ENCODE measurements at places on chromosomes 4 and X.

DNA sequence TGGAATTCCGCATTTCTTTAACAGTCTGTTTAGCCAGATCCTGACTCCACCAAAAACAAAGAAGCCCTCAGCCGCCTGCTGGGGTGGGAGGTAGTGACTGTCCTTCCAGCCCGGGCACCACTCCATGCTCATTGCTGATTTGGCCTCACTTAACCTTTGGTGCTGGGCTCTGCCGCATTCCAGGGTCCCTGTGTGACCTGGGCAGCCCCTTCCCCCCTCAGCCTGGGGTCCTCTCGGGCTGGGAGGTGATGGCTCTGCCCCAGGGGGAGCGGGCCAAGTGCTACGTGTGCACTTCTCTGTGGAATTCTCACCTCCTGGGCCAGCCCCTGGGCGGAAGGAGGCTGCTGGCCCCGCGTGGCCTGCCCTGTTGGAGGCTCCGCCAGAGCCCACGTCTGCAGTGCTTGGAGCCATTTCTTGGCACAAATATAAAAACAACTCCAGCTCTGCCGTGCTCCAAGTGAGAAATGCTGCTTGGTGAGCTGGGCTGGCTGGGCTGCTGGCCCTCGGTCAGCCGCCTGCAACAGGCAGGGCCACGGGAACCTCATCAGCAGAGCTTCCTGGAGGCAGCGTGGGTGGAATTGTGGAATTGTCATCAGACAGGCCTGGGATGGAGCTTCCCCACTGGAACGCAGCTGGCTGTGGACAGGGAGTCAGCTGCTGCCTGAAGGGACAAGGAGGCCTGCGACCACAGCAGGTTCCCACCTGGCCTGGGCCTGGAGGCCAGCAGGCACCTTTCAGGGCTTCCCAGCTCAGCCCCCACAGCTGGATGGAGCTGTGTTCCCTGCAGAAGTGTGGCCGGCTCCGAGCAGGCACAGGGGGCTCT lies 66.0 kb downstream of the TRMT44 start:
- no peak for DNase-seq

DNA sequence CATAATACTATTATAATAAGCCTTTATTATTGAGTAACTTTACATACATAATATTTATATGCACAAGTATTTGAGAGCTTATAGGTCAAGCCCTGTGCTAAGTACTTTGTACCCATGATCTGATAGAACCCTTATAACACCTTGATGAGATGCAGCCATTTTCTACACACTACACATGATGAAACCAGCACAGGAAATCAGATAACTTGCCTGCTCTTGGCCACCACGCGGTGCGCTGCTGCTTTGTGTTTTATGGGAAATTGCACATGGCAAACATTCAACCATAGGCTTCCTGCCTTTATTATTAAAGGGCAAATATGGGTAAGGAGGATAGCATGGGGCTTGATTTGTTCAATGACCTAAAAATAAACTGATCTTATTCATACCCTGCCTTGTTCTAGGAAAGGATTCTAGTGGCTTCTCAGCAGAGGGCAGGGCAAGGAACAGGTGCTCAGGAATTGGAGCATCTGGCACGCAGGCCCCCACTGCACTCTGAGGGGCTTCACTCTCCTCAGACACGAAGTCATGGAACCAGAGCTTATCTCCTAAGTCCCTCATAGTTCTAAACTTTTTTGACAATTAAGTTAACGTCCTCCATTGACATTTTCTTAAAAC lies 31.6 kb upstream of the NAP1L5 start:
- DNase-seq, result no peak

GRCh38 chr4:149993030-149993429 lies 85.2 kb upstream of the DCLK2 start:
- no peak for DNase-seq

GRCh38 chr4:97367878-97368277 lies 775.4 kb downstream of the STPG2 start:
- DNase-seq, result no peak

GRCh38 chrX:41026702-41027078 lies 58.6 kb upstream of the USP9X start:
- DNase-seq, result no peak

DNA sequence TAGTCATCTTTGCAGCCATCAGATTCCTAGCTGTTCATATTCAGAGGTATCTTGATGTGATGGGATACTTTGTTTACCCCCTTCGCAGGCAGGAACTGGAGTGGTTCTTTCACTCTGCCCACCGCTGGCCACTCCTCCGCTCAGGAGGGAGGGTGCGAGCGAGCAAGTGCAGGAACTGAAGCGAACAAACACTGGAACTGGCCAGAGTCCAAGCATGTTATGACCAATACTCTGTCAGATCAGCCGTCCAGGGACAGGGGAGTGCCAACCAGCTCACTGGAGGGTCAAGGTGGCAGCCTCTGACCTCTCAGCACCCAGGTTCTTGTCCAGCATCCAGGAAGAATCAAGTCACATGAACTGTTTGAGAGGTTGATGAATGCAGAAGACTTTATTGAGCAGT lies 18.0 kb upstream of the MANBA start:
- no peak for DNase-seq

- no peak for DNase-seq
These were observed 483.1 kb downstream of the BCOR start for GRCh38 chrX:39614680-39614998.

DNA sequence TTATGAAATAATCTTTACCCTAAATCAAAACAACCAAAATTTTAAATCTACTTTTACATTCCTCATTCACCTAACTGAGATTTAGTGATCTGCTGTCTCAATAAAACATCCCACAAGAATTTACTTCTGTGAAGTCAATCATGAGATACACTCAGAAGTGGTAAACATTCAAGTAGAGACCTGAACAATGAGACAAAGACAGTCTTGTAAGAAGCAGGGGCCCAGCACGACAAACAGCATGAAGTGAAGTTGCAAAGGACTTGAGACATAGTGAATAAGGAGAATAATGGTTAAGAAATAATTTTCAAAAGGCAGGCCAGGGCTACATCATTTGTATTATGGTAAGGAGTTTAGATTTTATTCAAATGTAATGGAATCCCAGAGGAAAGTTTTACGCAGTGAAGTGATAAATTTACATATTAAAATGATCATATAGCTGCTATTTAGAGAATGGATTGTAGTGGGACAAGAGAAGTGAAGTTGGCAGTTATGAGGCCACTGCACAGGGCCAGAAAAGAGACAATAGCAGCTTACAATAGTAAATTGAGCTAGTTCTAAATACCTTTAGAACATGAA lies 101.9 kb downstream of the MAB21L2 start:
- DNase-seq, result no peak

DNA sequence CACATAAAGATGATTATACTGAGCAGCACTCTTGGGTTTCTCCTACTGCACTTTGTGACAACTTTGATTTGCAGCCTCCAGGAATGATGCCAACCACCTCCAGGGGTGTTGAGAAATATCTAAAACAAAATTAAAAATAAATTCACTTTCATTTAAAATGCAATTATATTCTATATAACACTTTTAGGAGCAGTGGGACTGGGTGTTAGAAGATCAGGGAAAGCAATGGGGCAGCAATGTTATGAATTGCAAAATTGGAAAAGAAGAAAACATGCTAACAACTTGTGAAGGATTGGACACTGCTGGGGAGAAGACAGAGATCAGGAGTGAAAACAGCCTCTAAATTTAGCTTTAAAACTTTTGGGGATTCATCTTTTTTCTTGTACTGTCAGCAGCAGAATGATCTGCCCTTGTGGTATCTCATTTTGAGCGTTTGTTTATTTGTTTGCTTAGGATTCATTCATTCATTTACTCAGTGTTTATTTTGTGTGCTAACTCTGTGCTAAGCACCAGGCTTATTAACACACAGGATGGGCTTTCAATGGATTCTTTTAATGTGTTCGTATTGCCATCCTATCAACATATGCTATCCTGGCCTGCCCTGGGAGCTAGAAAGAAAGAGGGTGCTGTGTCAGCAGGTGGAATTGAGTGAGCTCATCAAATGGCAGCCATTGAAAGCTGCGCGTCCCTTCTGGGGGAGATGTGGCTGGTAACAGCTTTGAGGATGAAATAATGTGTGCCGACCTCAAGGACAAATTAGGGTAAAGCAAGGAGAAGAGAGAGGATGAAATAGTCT lies 96.5 kb downstream of the FRMPD4 start:
- no peak for DNase-seq

DNA sequence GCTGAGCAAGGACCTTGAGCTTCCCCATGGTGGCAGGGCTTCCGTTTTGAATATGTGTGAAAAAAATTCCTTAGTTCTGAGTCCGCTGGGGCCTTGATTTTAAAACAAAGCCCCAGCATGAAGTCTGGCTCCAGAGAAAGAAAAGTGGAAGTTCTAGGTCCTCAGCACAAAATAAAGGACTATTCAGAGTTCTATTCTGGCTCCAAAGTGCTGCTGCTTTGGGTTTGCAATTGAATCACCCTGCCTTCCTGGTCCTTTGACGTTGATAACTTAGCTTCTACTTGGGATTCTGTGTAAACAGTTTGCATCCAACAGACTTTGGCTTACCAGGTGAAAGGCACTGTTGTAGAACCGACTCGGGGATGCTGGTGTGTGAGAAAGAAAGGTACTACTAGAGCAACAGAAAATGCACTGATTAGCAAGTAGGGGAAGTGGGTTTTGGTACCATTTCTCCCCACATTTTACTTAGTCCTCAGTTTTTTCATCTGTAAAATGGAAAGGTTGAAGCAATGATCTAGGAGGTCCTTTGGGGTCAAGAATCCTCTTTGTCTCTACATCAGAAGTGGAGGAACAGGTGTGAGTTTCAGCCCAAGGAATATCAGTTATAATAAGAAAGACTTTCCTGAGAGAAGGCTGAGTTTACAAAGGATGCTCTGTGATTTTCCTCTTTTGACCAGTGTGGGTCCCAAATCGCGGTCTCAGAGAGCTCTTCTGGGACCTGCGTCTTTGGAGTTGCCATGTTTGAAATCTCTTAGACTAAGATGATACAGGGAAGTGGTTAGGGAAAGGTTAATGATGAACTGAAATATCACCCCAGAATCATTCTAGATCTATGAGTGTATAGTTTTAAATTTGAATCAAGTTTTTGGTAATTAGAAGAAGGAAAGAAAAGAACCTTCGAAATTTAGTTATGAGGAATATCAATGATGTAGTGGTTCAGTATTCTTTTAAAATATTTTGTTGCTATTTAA lies 28.2 kb downstream of the IGFBP7 start:
- peak; percentile 18 for DNase-seq

DNA sequence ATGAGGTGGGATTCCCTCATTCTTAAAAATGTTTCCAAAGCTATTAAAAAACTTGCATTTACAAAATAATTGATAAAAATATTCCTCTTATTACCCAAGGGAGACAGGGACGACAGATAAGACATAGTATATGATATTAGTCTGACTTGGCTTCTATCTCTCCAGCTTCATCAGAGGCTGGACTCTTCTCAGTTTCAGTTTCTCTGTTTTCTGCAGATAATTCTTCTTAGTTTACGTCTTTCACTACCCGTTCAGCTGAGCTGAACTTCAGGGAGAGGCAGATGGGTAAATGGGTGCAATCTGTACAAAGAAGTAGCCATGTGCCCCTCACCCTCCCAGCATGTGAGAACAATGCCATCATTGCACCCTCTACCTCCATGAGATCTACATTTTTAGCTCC lies 214.0 kb upstream of the SLIT2 start:
- no peak for DNase-seq

- no peak for DNase-seq
These were observed 426 bp upstream of the XIAP start for GRCh38 chrX:123859409-123859845.

- DNase-seq, result no peak
These were observed 73.3 kb downstream of the TAF1 start for GRCh38 chrX:71439420-71439819.

DNA sequence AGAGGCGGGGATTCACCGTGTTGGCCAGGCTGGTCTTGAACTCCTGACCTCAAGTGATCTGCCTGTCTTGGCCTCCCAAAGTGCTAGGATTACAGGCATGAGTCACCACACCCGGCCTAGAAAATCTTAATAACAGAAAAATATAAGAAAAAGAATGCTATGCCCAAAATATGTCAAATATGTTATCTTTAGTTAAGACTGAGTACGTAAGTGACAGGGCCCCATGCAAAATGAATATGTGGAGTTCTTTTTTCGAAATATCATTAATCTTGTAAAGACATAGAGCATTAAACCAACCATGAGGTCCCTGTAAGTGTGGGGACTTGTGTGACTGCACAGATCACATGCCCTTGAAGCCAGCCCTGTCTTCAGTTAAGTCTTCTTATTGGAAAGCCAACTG lies 8.9 kb upstream of the ZNF518B start:
- DNase-seq, result no peak

GRCh38 chrX:129771266-129771995 lies 8.3 kb upstream of the SASH3 start:
- DNase-seq, result no peak

- DNase-seq, result no peak
These were observed 1.3 kb downstream of the GAK start for GRCh38 chr4:930827-931193.

GRCh38 chr4:75895744-75896314 lies 6.4 kb downstream of the PPEF2 start:
- DNase-seq, result peak; percentile 22

DNA sequence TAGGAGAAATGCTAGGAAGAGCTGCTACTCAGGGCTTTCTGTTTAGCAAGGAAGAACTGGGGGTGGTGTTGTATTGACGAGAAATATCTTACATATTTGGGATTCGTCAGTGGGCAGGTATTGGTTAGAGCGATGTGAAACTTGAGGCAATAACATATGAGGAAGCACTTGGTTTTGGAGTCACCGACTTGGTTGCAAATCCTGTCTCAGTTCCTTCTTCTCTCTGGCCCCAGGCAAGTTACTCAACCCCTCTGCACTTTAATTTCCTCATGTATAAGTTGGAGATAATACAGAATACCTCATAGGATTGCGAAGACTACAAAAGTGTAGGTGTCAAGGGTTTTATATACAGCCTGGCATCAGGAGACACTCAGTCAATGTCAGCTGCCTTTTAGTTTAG lies 34.1 kb downstream of the GPAT3 start:
- no peak for DNase-seq

GRCh38 chr4:183658362-183659028 lies 490 bp downstream of the RWDD4 start:
- no peak for DNase-seq

DNA sequence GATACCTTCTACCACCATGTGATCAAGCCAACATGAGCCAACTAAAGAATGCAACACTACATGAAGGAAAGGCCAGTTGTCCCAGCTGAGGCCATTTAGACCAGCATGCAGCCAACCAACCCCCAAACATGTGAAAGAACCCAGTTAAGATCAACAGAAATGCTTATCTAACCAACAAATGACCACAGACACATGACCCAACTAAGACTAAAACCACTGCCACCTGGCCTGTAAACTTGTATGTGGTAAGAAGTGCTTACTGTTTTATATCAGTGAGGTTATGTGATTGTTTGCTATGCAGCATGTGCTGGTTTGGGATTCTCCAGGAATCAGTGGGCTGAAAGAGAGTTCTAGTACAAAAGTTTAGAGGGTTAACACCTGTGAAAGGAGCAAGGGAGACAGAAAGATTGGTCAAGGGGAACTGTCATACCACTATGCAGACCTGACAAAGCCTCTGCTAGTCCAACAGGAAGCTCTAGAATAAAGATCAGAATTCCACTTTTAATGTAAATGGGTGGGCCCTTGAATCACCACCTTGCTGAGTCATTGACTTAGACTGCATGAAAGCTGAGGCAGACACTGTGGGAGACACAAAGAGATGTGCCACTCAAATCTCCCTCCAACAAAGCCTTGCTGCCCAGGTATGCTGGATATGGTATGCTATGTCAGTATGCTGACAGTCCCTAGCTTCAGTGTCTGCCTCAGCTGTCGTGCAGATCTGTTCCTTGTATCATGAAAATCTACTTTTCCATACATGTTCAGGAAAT lies 6.1 kb upstream of the SH3D19 start:
- DNase-seq, result no peak

Measured in Panc1 (cell line).